ENCODE measurements at places on chromosomes 7 and 10.

GRCh38 chr7:150357270-150357669, 11.4 kb upstream of the REPIN1 start:
- DNase-seq = peak; percentile 21

DNA sequence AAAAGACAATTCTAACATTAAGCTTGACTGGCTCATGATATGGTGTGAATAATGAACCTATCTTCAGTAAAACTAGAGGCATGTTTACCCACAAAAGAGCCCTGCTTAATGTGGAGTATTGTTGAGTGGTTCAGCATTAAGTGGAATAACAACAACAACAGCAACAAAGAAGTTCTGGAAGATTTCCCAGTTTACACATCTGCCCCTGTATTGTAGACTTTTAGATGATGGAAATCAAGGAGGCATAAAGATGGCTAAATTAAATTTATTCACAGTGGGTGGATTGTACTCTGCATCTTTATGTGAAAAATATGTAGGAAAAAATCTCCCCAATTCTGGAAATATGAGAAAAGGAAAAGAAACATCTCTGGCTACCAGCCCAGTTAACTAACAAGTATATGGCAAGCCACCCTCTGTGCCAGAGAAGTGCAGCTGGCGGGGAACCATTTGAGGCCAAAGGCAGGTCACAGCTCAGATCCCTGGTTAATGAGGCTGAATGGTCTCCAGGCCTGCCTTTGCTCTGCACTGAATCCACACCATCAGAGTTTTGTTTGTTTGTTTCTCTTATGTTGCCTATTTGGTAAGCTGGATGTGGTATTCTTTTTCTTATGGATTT, 186.0 kb downstream of the SEMA3D start:
- DNase-seq = no peak

DNA sequence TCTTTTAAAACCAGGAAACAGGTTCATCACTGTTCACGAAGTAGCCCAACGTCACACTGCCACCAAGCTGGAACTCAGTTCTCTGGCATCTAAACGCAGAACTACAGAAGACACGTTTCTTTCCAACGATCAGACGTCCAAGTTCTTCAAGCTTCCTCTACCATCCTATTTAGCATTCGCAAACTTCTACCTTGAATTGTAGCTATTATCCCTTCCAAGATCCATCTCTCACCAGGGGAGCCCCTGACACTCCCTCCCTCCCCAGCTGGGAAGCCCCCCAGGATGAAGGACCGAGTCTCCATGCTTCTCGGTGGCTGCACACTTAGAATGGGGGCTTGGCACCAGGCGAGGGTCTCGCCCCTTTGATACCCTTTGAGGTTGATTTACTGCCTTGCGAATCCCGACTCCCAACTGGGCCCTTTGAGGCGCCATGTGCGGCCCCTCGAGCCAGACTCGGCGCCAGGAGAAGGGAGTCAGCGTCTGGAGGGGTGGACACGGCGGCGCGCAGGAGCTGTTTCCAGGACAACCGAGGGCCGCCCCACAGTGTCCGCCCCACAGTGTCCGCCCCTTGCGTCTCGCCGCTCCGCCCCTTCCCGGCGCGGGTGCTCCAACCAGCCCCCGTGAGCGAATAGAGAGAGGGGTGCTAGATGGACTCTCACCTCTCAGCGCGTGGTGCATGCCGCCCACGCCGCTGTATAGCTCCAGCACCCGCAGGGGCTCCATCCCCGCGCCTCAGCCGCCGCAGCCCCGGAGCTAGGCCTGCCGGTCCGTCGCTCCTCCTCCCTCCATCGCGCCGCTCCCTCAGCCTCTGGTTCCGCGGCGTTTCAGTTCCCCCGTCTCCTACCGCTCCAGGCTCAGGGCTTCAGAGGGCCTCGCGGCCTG, at the start of gene TRDMT1:
Gene TRDMT1, minus strand, starts transcription at position 761 of the 882 bp plus-strand sequence. Its CDS starts 38 bp downstream, at position 723.
- DNase-seq = peak; percentile 62

DNA sequence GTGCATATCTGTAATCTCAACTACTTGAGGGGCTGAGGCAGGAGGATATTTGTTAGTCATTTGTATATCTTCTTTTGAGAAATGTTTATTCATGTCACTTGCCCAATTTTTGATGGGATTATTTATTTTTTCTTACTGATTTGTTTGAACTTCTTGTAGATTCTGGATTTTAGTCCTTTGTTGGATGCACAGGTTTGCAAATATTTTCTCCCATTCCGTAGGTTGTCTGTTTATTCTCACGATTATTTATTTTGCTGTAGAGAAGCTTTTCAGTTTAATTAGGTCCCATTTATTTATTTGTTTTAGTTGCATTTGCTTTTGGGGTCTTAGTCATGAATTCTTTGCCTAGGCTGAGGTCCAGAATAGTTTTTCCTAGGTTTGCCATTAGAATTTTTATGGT, 44.1 kb upstream of the OSBPL3 start:
- no peak for DNase-seq

- no peak for DNase-seq
Measured at GRCh38 chr7:123871998-123872867, 27.3 kb downstream of the HYAL4 start.

- DNase-seq = no peak
Measured at GRCh38 chr10:75400163-75400770, 1.3 kb downstream of the ZNF503 start.

DNA sequence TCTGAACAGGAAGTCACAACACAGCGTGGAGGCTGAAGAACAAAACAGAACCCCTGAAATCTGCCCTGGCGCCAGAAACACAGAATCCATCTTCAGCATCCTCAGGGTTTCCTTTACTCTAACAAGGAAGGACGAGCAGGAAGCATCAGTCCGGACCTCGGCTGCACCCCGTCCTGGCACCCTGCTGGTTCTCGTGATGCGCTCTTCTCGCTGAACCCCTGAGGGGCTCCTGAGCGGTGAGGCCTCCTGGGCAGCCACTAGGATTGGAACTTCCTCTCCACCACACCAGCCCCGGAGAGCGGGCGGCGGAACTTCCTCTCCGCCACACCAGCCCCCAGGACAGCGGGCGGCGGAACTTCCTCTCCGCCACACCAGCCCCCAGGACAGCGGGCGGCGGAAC, 461.9 kb downstream of the PTPRN2 start:
- DNase-seq = no peak

- DNase-seq = no peak
Measured at GRCh38 chr7:11082552-11083213, 109.0 kb downstream of the PHF14 start.

GRCh38 chr7:81791568-81792518, 22.0 kb upstream of the HGF start:
- DNase-seq = no peak

GRCh38 chr10:2619472-2619871, 447.9 kb upstream of the PFKP start:
- no peak for DNase-seq

DNA sequence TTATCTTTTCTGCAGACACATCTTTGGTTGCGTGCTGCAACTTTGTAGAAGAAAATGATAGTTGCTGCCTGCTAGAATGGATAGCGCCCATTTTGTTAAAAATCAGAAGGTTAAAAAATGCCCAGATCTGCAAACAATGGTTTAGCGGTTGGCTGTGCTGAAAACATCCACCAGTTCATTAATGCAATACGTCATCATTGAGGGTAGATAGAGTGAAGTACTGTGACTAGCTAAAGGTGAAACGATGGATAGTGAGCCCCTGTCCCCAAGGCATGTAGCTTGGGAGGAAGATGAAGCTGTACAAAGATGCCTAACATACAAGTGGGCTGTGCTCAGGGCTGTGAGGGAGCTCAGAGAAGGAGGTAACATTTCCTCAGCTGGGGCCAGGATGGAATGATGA, 48.4 kb downstream of the TEX36 start:
- no peak for DNase-seq

DNA sequence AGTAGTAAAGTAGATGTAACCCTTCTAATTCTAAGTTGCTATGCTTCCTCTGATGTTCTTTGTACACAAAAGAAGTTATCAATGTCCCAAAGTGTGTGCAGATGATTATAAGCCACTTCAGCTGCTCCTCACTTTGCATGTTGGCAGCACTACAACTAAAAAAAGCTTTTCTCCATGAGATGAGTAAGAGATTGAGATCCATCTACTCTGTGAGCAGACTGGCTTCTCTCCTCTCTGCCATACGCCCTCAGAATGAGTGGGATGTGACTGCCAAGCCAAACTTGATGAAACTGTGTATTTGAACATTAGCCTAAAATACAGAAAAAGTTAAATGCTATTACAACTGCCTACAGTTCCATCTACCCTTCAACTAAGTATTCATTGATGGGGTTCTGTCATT, 102.9 kb upstream of the ETV1 start:
- DNase-seq = no peak

- no peak for DNase-seq
Measured at GRCh38 chr7:2007551-2007950, 225.2 kb downstream of the MAD1L1 start.

- DNase-seq = no peak
Measured at GRCh38 chr7:139767561-139767982, 10.2 kb downstream of the HIPK2 start.

DNA sequence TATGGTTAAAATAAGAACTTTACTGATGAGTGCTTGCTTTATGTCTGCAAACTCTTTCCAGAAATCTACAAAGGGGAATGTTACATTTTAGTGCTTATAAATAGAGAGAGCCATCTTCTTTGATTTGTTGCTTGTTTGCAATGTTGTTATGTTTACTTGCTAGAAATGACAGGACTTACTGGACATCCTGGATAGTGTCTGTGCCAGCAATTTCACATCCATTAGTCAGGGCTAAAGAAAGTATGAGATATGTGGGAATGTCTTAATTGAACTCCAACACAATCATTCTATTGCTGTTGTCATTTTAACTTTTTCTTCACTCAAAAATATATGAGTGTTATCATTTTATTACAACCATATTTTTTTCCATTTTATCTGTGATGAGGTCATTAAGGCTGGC, 453.2 kb downstream of the TNS3 start:
- no peak for DNase-seq

GRCh38 chr7:142890874-142891485, 5.4 kb upstream of the TRPV6 start:
- DNase-seq = no peak

GRCh38 chr7:73376671-73377412, 48.9 kb downstream of the FKBP6 start:
- no peak for DNase-seq

DNA sequence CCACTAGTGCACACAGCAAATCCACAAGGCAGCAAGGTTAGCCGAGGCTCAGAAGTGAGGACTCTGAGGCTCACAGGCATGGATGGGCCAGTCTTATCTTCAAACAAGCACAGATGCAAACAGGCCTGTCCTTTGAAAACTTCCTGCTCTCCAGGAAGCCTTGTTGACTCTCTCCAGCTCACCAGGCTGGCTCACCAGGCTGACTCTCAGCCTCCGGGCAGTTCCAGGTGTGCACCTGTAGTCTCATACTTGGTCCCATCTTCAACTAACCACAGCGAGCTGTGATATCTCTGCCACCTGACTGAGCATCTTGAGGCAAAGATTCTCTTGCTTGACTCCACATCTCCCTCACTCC, 173.9 kb upstream of the ZMIZ1 start:
- no peak for DNase-seq

GRCh38 chr7:20788420-20788990, 1.8 kb upstream of the SP8 start:
- no peak for DNase-seq

GRCh38 chr10:58152673-58153263, 114.9 kb downstream of the IPMK start:
- no peak for DNase-seq

DNA sequence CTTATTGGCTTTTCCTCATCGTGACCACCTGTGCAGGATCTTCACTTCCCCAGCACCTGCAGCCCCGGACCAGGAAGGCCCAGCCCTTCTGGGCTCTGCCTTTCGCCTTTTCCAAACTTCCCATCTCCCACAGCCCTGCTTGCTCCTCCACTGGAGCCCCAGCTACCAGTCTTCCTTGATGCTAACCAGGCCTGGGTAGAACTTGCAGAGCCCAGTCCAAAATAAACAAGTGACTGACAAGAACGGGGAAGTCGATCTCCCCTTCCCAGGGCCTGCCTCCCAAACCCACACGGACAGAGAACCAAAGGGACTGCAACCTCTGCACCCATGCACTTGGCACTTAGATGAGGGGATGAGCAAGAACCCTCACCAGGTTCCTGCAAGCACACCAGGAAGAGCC, 154.9 kb upstream of the C7orf33 start:
- DNase-seq = no peak

GRCh38 chr10:52631648-52632047, 140.9 kb downstream of the MBL2 start:
- DNase-seq = no peak

DNA sequence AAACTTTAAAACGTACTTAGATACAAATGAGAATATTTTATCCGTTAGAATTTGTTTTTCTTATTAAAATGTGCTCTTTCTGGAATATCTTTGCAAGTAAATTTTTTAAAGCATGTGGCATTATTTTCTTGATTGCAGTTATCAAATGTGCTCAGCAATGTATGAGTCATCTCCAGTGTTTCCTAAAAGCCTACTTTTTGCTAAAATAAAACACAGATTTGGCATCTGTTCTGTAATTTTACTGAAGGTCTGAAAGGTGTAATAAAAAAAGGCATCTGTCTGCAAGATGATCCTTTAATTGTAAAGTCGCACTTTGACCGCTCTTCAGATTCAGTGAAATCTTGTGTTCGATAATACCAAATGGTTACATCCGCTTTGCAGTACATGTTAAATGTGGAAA, 3.4 kb downstream of the GNAT3 start:
- DNase-seq = no peak

DNA sequence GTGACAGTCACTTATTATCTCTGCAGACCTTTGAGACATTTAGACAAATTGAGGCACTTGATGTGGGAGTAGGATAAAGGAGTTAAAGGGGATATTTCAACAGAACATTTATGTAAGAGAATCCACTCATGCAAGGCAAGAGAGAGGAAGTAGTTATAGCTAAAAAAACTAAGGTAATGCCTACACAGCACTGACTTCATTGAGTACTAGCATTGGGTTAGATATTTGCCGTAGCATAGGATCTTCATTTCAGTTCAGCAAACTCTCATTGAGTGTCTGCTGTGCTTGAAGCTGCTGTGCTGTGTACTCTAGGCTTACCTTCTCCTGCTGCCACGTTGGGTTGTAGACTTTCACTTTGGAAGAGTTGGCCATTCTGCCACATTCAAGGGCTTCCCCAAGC, 10.5 kb upstream of the ENTPD1 start:
- no peak for DNase-seq

DNA sequence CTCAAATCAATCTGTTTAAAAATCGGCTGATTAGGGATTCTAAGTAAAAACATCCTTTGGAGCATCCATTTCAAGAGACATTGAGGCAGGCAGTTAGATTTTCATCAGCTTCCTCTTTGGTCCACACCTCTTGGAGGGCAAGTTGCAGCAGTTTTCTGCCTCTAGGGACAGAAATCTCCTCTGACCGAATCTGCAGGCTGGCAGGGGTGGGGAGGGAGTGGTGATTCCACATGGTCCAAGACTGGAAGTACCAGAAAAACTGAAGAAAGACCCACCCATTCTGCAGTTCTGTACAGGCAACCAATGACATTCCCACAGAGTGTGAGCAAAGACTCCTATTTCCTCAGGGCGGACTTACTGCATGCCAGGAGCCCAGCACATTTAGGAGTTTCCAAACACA, 29.0 kb downstream of the FGFBP3 start:
- no peak for DNase-seq

- DNase-seq = no peak
Measured at GRCh38 chr10:65670087-65670486, 1255.7 kb upstream of the LRRTM3 start.

GRCh38 chr10:35011771-35012191, 78.4 kb downstream of the CUL2 start:
- DNase-seq = no peak

GRCh38 chr10:110568055-110568735, 700 bp downstream of the SMC3 start:
- DNase-seq = peak; percentile 28

GRCh38 chr10:129404091-129404490, 63.0 kb upstream of the MGMT start:
- no peak for DNase-seq

GRCh38 chr7:115965796-115966475, 64.6 kb downstream of the TFEC start:
- no peak for DNase-seq
